Central memory CD8-positive, alpha-beta T cell (primary cell): ENCODE measurements at places on chromosomes 5 and 9.

- no peaks in the 10 kb centered on the region for H3K36me3 ChIP-seq
- H3K4me3 ChIP-seq = no peak overlapping the region
- no peak for DNase-seq
- H3K27ac ChIP-seq = no peak overlapping the region
Observed at GRCh38 chr5:162824360-162824759, 613.0 kb upstream of the CCNG1 start.

DNA sequence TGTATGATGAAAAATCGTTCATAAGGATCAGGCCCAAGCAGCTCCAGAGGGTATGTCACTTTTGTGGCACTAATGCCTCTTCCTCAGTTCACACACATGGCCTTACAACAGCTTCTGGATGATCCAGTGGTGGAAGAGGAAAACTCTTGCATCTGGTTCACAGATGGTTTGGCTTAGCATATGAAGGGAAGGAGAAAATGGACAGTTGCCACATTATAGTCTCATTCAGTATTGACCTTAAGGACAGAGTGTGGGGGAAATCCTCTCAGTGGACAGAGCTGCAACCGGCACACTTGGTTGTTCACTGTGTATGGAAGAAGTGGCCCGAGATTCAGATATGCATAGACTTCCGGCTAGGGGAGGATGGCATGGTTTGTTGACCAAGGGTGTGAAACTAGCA, 22.8 kb downstream of the C9orf57 start:
- H3K4me3 ChIP-seq = no peak overlapping the region
- H3K27me3 ChIP-seq = peaks cover 36% of the 10 kb centered on the region
- H3K36me3 ChIP-seq = no peaks in the 10 kb centered on the region
- no peak for DNase-seq
- no peak overlapping the region for H3K27ac ChIP-seq

DNA sequence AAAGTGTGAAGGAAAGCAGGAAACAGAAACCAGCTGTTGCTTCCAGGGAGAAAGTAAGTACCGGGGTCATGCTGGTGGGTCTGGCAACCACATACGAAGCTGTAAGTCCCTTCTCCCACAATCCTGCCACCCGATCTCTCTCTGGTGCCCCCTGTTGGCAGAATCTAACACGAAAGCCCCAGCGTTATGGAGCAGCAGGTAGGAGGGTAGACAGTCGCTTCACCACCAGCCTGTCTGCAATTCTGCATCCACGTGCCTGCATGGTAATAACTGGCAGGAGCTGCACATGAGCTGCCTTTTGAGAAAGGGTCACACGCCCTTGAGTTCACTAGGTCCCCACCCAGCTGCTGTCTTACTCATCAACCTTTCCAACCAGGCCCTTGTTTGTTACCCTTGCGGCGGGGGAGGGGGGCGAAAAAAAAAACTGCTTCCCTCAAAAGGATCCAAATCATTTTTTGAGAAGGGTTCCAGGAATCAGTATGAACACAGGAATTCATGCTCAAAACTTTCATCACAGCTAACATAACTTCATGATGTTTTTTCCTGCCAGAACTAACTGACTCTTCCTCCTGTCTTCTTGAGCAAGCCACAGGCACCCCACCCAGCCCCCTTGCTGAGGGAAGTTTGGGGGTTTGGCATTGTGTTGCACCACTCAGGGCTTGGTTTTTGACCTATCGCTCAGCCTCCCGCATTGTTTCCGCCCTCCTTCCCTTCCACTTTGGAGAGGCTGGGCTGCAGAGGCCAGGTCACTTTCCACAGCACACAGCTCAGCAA, 19.6 kb upstream of the TMEM252 start:
- no peak overlapping the region for H3K4me3 ChIP-seq
- peaks cover 29% of the 10 kb centered on the region for H3K27me3 ChIP-seq
- peak; percentile 29 for DNase-seq
- H3K36me3 ChIP-seq = no peaks in the 10 kb centered on the region
- H3K27ac ChIP-seq = no peak overlapping the region

GRCh38 chr9:26061948-26062575, 383.8 kb upstream of the TUSC1 start:
- DNase-seq = no peak
- H3K27ac ChIP-seq = no peak overlapping the region
- no peaks in the 10 kb centered on the region for H3K4me1 ChIP-seq
- no peaks in the 10 kb centered on the region for H3K27me3 ChIP-seq
- no peaks in the 10 kb centered on the region for H3K36me3 ChIP-seq

- no peaks in the 10 kb centered on the region for H3K36me3 ChIP-seq
- H3K4me1 ChIP-seq = no peaks in the 10 kb centered on the region
- DNase-seq = no peak
- no peak overlapping the region for H3K4me3 ChIP-seq
- no peaks in the 10 kb centered on the region for H3K27me3 ChIP-seq
Observed at GRCh38 chr5:27387535-27388073, 349.2 kb upstream of the CDH9 start.

DNA sequence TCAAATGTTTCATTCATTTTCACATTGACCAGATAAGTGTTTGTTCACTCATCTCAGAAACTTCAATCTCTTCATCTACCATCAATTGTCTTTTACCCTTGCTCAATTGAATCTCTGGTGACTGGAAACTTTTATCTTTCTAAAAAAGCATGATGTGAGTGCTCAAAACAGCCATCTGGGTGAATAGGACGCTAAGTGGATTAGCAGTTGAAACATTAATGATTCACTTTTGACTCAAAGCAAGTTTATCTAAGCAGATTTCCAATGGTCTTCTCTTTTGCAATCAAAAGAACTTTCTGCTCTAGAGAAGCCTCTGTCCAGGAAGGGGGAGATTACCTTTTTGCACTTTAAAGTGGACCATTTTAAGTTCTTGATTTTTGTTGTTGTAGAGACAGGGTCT, 22.2 kb downstream of the KLF4 start:
- no peak overlapping the region for H3K4me3 ChIP-seq
- no peaks in the 10 kb centered on the region for H3K36me3 ChIP-seq
- H3K4me1 ChIP-seq = no peaks in the 10 kb centered on the region
- H3K27ac ChIP-seq = no peak overlapping the region

DNA sequence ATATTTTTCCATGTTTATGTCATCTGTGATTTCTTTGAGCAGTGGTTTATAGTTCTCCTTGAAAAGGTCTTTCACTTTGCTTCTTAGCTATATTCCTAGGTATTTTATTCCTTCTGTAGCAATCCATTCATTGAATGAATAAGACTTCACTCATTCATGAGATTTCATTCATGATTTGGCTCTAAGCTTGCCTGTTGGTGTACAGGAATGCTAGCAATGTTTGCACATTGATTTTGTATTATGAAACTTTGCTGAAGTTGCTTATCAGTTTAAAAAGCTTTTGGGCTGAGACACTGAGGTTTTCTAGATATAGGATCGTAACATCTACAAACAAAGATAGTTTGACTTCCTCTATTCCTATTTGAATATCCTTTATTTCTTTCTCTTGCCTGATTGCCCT, 15.9 kb downstream of the RLN2 start:
- no peaks in the 10 kb centered on the region for H3K36me3 ChIP-seq
- peaks cover 17% of the 10 kb centered on the region for H3K27me3 ChIP-seq
- H3K4me1 ChIP-seq = no peaks in the 10 kb centered on the region
